ENCODE measurements at places on chromosomes 3 and 15.

- DNase-seq = no peak
These were observed 203.1 kb upstream of the NDN start for GRCh38 chr15:23890218-23890617.

- no peak for DNase-seq
These were observed 569.7 kb upstream of the MDFIC2 start for GRCh38 chr3:70882104-70882503.

GRCh38 chr3:27590437-27591298 lies 106.5 kb upstream of the SLC4A7 start:
- no peak for DNase-seq

DNA sequence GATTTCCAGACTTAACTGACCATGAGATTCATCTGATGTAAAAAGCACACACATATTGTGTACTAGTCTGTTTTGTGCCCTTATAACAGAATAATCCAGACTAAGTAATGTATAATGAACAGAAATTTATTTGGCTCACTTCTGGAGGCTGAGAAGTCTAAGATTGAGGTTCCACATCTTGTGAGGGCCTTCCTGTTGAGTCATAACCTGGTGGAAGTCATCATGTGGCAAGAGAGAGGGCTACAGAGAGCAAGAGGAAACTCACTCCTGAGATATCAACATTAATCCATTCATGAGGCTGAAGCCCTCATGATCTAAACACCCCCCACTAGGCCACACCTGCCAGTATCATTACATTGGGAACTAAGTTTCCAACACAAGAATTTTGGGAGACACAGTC lies 977.6 kb downstream of the MCTP2 start:
- no peak for DNase-seq

- DNase-seq = no peak
These were observed 7.2 kb downstream of the SUSD5 start for GRCh38 chr3:33211444-33211843.
